Jurkat, Clone E6-1 (cell line): ENCODE measurements at places on chromosomes 16 and 17.

DNA sequence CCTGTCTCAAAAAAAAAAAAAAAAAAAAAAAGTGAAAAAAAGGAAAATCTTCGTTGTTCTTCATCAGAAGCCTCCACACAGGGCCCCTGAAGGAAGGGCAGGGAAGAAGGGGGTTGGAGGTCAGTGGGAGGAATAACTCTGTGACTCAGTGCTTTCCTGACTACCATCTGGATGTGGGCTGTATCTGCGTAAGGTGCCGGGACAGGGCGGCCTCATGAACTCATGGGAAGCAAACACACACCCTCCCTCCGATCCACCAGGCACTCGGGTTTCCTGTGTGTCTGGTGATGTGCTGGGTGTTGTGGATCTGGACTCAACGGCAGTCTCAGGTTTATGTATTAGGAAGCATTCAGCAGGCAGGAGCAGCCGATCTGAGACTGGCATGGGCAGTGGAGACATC, 691.6 kb downstream of the WWOX start:
- no peak for DNase-seq

- DNase-seq = peak; percentile 95
Measured at GRCh38 chr17:30477083-30477773, at the start of gene GOSR1. Gene GOSR1 (plus strand): TSS chr17:30477408. CDS start chr17:30477434, 26 bp downstream.

- no peak for DNase-seq
Measured at GRCh38 chr16:57534337-57534880, 2.0 kb downstream of the CCDC102A start.

DNA sequence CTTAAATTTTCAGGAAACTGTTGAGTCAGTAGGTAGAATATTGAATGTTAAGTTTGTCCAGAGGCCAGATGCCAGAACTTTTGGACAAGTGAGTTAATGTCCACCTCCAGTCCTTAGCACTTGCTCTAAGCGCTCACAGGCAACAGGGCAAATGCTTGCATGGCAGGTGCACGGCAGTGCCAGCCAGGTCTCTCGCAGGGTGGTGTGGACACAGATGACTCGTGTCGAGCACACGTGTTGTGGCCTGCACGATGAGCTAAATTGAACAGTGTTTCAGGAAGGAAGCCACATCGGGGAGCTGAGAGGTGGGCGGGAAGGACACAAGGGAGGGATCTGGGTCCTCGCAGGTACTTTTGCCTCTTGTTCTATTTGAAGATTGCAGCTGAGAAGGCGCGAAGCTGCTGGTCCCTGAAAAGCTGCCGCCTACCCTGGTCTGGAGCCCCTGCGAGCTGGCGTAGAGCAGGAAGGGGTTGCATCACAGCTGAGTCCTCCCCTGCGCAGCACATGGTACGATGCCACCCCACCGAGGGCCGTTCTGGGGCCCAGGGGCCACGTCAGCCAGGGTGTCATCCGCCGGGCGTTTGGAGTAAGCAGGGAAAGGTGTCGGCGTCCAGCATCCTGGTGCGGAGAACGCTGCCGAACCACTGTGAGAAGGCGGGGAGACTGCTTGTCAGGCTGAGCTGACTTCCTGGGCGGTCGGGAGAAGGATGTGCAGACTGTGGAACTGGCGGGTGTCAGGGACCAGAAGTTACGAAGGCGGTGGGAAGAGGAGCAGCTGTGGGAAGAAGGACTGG, 6.3 kb downstream of the RAB40C start:
- DNase-seq = no peak

DNA sequence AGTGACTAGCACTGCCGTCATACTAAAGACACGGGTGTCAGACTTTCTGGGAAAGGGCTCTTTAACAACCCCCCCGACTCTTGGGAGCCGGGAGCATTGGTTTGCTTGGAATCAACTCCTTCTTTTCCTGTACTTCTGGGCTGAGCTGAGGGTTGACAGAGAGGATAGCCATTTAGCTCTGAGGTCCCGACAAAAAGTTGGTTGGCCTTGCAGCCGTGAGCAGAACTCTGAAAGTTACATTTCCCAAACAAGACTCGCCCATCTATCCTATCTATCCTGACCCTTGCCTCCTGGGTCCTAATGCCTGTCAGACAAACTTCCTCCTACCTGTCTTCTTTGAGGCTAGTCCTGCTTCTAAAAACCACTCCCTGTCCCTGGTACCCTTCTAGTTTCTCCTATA, 460.8 kb upstream of the TOM1L1 start:
- DNase-seq = no peak

DNA sequence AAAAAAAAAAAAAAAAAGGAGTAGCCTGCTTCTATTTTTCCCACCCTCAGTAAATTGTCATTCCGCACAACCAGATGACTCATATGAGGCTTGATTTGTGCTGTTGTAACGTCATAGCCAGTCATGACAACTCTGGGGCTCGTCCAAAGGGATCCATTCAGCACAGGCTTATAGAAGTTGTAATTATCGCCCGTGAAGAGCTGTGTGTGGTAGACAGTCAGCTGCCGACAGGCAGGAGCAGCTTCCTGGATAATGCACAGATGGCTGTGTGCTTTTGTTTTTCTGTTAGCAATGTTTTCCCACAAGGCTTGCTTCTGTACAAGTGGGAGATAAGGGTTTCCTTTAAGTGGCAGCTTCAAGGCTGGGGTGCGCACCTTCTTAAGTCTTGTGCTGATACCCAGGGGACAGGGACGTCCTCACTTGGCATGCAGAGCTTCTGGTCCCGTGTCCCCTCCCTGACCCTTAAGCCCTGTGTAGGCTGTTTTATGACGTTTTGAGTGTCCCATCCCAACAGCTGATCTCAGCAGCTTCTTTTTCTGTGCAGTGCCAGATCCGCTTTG, 26.0 kb downstream of the SNX29 start:
- peak; percentile 59 for DNase-seq

GRCh38 chr16:81170824-81171223, 67.7 kb upstream of the BCO1 start:
- DNase-seq = no peak

DNA sequence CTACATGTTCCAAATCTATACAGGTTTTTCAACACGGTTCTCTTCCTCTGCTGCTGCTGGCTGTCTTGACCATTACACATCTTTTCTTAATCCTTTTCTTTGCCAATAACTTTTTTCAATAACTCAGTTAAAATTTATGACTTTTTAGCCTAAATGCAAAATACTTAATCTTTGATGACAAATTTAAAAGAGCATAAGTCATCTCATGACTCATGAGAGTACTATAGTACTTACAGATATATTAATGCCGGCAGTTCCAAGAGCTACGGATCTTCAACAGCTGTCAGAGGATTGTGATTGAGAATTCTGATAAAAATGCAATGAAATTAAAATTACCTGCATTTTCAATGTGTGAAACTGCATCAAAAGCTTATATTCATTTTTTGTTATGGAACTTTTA, 105.5 kb downstream of the KPNA2 start:
- DNase-seq = no peak

DNA sequence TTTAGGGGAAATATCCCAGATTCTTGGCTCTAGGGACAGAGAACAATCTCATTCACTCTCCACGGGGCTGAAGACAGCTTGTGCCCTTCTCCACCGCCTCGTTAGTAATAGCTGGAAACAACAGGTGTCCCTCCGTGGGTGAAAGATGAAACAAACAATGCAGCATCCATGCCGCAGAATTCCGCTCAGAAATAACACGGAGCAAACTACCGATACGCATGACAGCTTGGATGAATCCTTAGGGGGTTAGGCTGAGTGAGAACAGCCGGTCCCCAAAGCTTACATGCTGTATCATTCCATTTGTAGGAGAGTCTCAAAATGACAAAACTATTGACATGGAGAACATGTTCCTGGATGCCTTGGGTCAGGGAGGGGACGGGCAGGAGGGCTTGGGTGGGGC, 29.4 kb upstream of the CACNG1 start:
- no peak for DNase-seq

GRCh38 chr16:83549316-83550182, 258.2 kb upstream of the HSBP1 start:
- DNase-seq = no peak

DNA sequence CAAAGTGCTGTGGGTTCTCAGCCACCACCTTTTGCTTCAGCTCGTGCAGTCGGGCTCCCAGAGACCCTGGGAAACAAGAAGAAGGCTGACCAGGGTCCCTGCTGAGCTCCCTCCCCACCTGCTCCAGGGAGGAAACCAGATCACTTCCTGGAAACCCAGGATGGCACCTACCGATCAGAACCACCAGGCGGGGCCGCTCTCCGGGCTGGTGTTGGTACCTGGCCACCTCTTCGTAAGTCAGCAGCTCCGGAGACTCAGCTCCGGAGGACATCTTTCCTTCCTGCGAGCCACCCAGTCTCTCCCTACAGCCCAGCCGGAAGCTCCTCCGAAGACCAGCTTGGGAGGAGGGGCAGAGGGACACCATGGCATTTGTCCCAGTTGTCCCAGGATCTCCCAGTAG, 18.9 kb downstream of the MPP3 start:
- no peak for DNase-seq

- no peak for DNase-seq
Measured at GRCh38 chr17:38663964-38664644, 10.7 kb downstream of the EPOP start.

GRCh38 chr17:71921796-71922195, 199.0 kb upstream of the SOX9 start:
- DNase-seq = peak; percentile 54

DNA sequence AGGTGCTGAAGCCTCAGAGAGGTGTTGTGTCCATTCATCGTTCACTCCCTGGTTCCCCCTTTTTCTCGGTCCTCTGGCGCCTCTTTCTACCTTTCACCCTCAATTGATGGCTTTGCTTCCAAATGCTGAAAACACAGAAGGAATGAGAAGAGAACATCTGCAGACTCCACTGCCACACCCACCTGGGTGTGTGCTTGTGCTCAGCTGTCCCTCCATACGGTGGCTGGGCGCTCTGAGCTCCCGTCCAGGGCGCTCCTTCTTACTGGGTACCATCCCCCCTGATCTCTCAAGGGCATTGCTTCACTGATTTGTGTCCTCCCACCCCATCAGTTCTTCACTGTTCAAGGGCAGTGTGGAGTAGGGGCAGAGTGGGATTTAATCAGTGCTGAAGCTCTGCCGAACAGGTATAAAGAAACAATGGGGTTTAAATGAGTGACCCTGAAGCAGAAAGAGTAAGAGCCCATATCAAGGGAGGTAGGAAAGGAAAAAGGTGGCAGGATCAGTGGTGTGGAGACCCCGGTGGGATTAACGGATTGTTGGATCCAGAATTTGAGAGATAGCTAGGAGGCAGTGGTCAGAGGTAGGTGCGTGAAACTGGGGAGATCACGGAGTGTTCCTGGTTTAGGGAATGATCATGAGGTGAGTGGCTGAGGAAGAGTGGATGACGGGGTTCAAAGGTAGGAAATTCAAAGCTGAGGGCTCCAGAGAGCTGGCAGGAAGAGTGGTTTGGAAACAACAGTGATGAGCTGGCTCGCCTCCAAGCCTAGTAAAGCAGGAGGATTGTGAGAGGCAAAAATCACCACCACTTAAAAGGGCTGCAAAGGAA, 40.8 kb downstream of the MRTFB start:
- peak; percentile 47 for DNase-seq

DNA sequence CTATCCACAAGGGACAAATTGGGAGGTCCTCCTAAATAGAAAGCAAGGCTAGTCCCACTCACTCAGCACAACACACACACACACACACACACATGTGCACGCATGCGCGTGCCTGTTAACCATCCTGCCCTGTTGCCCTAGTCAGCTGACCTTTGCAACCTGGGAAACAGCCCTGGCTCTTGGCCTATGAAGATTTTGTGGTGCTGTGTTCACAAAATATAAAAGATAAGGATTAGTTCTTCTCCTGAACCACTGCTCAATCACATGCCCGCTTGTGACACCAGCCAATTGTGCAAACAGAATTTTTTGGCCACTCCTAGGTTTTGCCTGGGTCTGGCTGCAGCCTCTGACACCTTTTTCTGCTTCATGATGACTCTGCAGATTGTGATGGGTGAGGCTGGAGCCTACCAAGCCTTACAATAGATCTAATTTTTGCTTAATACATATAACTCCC, 3.3 kb upstream of the CES1 start:
- no peak for DNase-seq

DNA sequence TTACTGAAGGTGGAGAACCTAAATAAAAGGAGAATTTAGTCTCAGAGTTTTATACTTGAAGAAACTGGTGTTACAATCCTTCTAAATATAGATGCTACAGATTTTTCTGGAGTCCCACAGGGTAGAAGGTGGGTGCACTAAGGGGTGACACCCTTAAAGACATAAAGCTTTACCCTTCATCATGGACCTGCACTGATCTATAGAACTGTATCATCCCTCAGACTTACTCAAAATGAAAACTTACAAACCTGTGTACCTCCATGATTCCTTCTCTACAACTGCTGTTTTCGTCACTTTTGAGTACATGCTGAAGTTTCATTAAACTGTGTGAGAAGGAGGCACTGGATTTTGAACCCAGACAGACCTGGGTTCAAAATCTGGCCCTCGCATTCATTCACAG, 169.5 kb upstream of the NOG start:
- DNase-seq = no peak

GRCh38 chr17:47220531-47220999, 11.4 kb downstream of the MYL4 start:
- peak; percentile 51 for DNase-seq

DNA sequence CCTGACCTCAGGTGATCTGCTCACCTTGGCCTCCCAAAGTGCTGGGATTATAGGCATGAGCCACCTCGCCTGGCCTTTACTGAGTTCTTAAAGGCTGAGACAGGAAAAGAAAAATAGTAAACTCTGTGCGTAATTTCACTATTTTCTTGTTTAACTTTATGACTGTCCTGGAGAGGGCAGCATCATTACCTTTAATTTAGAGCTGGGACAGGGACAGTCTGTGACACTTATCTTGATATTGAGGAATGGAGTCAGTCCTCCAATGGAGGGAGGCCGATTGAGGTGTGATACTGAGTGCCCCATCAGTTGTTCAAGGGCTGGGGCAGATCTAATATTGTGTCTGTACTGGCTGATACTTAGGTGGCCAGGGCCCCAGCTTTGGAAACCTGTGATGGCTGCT, 21.5 kb upstream of the SPN start:
- DNase-seq = peak; percentile 37

GRCh38 chr17:8875436-8875835, 8.0 kb upstream of the PIK3R6 start:
- no peak for DNase-seq

DNA sequence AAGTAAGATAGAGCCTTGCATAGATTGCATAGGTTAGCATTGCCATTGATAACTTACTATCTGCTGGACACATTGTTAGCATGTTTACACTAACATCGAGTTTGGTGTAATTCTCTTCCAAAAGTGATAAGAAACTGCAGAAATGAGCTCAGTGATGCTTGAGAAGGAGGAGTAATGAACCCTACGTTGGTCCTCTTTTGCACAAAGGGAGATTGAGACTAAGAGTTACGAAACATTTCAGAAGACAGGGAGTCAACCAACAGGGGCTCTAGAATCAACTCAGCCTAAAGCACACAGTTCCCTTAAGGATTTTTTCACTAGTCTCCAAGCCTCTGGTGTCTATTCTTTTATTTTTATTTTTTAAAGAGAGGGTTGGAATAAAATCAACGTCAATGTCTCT, 6.8 kb downstream of the CCL7 start:
- no peak for DNase-seq

GRCh38 chr17:74545843-74546230, at the start of gene CD300C:
Gene CD300C (minus strand): TSS chr17:74546115. CDS start chr17:74545782, 333 bp downstream.
- no peak for DNase-seq
